ENCODE measurements at places on chromosomes 4 and X.

DNA sequence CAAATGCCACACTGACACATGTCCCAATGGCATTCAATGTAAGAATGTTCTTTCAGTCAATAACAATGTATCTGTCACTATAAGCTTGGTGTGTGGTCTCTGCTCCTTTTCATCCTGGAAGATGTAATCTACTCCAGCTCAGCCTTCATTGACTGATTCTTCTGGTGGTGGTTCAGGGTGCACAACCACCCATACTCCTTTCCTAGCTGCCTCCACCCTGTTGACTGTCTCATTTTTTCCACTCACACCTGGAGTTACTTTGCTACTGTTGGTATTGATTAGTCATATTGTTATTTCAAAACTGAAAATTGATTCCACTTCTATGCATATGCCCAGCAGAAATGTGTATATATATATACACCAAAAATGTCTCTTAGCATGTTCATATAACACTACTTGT lies 140.5 kb downstream of the ASB9 start:
- DNase-seq: no peak

DNA sequence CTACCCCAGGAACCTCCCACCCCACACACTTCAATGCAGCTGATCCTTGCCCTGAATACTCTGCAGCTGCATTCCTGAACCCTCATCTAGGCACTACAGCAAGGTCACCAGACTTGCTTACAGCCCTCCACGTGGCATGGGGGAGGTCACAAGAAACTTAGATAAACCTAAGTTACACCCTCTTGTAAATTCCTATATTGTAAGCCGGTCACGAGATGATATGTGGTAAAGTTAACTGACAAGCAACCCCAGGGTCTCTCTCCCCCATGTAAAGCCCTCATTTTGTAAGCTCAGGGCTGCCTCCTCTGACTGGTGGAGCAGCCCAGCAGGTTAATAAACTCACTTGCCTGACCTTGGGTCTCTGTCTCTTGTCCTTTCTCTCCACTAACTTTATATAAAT lies 570.7 kb downstream of the PCDH7 start:
- no peak for DNase-seq

GRCh38 chr4:188130355-188130754 lies 8.9 kb upstream of the TRIML1 start:
- DNase-seq: no peak

GRCh38 chr4:7857238-7857701 lies 82.4 kb downstream of the AFAP1 start:
- no peak for DNase-seq
